ENCODE measurements at places on chromosomes 4 and X.

DNA sequence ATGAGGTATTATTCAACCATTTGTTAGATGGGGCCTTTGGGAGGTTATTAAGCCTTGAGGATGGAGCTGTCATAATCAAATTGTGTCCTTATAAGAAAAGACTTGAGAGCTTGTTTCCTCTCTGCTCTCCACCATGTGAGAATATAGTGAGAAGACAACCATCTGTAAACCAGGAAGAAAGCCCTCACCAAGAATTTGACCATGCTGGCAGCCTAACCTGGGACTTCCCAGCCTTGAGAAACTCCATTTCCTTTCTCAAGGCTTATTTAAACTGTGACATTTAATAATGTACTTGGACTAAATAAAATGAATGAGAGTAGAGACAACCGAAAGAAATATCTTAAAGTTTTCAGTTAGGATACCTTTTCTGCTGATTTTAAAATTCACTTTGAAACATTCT lies 83.7 kb upstream of the GC start:
- DNase-seq = no peak

DNA sequence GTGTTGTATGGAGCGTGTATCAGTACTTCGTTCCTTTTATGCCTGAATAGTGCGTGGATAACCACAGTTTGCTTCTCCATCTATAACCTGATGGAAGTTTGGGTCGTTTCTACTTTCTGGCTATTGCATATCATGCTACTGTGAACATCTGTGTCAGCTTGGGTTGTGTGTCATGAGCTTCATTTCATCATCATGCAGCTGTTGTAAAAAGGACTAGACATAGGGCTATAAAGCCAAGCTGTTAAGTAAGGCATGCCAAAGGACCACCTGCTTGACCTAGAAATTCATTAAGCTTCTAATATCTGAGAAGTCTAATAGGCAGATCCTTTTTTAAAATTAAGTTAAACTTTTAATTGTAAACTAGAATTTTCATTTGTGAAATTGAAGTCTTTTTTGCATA lies 18.4 kb downstream of the SMS start:
- DNase-seq = no peak

DNA sequence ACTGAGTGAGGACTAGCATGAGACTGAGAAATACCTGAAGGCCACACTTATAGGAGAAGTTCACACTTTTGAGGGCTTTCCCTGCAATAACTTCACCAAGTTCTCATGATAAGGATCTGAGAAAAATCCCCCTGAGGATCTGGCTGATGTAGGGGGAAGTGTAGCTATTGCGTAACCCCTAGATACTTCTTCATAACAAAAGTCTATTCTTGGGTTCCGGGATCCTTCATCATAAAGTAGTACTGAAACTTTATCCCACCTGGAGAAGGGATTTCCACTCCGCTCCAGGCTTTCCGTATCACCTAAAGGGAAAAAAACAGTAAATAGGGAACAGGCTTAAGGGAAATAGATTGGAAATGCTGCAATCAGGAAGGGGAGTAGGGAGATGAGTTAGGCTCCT lies 13.3 kb downstream of the USP27X start:
- DNase-seq = no peak

- peak; percentile 11 for DNase-seq
Observed at GRCh38 chr4:174156239-174156826, 127.1 kb downstream of the FBXO8 start.

DNA sequence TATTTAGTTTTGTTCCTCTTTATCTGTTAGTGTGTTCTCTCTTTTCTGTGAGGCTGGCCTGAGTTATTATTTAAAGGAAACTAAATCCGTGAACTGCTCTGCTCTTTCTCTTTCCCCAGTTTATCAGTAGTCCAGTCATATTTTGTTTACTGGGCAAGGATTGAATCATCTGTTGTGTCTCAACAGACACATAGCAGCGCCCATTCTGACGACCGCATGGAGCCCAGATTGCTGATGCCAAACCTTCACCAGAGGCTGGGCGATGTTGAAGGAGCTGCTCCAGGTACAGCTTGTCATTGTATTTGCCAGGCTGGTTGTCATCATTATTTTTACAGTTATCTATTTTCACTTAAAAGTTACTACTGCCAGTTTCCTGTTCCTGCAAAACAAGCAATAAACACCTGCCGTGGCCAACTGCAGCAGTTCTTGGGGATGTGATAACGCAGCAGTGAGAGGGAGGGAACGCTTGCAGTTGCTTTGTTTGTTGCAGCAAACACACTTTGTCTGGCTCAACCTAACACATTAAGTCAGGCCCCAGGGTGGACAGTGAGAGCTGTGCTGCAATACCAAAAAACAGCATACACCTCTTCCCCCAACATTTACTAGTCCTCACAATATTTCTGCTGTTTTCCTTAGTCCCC lies 10.1 kb downstream of the REELD1 start:
- no peak for DNase-seq

Data from T47D (cell line).